ENCODE measurements at places on chromosomes 2 and 18.

DNA sequence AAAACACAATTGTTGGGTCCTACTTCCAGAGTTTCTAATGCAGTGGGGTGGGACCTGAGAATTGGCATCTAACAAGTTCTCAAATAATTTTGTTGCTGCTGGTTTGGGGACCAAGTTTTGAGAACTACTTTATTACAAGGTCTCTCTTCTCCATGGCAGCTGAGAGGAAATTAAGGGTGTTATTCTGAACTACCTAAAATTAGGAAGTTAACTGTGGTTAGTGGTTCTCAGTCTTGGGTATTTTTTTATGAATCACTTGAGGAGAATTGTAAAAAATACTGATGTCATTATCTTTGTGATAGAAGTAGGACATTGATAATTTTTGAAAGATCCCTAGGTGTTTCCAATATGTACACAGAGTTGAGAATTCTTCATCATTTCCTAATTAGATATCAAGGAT, 210.2 kb downstream of the MC4R start:
- DNase-seq, result no peak

GRCh38 chr2:143259368-143259958, 130.2 kb downstream of the ARHGAP15 start:
- peak; percentile 10 for DNase-seq

DNA sequence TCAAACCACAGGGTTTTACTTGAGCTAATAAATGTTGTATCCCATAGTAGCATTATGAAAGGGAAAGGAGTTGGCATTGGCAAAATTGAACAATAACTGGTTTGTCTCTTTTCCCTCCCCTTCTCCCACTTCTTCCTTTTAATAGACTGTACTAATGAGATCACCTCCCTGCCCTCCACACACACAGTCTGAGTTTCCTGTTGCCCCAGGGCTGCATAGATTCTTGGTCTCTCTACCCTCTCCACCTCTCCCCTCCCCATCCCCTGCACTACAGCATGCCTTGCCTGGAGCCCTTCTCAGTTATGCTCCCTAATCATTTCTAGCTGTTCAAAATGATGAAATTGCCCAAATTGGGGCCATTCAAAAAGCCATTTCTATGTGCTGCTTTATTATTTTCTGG, 37.2 kb upstream of the NEMP2 start:
- no peak for DNase-seq

DNA sequence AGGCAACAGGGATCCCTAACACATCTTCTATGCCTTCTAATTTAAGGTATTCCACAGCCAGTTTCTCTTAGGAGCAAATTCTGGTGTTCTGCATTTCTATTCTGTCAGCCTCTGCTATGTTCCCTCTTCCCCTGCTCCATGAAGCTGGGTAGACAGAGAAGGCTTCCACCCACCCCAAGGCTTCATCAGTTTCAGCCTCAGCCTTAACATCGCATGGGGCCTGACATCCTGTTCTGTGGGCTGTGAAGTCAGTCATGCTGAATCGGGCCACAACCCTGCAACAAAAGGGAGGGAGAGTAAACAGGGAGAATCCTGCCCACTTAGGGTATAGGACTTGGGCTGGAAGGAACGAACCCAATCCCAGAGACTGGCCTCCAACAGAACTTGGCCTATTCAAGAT, 70.6 kb upstream of the PPM1B start:
- no peak for DNase-seq

GRCh38 chr18:75393721-75394120, 33.8 kb downstream of the SMIM21 start:
- no peak for DNase-seq

DNA sequence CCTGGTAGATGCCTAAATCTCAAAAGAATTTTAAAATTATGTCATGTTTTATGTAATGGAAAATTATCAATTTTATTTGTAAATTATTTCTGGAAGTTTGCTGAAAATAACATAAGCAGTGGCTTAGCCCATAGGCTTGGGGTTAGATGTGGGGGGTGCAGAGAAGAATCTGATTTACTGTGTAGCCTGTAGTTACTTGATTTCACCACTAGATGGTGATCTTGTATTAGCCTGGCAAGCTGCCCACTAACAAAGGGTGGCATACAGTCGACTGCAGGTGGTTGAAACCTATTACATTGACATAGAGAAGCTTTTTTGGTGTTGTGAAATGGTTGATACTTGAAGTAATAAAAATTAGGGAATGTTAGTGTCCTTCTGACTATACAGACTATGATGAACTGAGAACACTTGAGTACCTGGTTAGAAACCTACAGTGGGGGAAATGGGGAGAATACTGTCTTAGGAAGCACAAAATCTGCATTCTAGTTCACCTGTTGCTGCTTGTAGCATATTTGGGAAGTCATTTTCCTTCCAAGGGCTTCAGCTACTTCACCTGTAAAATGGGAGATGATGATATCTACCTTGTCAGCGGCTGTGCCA, 191.0 kb upstream of the LHCGR start:
- DNase-seq, result peak; percentile 27

DNA sequence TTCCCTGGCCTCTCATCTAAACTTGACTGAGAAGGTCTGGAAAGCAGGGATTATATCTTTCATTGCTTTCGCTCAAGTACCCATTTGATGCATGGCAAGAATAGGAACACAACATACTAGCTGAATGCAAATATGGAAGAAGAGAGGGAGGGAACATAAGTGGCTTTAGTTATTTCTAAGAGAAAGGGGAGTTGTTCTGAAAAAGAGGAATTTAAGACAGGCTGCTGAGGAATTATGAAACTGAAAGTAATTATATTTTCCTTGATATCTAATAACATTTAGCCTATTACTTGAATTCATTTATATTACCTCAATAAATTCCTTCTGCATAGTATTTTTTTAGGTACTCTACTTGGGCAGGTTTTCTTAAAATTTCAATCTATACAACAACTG, 105.8 kb upstream of the TTN start:
- no peak for DNase-seq

GRCh38 chr2:26174691-26175465, 2.0 kb downstream of the GAREM2 start:
- DNase-seq, result no peak

GRCh38 chr2:183123959-183124221, 353 bp upstream of the NUP35 start:
- DNase-seq, result no peak

- no peak for DNase-seq
Observed at GRCh38 chr2:9703085-9703678, 72.4 kb upstream of the YWHAQ start.

- peak; percentile 41 for DNase-seq
Observed at GRCh38 chr2:1750933-1751766, 6.8 kb upstream of the PXDN start.

- no peak for DNase-seq
Observed at GRCh38 chr2:75589391-75590105, 28.8 kb upstream of the EVA1A start.

GRCh38 chr2:52034706-52035105, 1002.8 kb upstream of the NRXN1 start:
- no peak for DNase-seq

- peak; percentile 57 for DNase-seq
Observed at GRCh38 chr2:127024769-127025358, 82.1 kb downstream of the BIN1 start.

- DNase-seq, result no peak
Observed at GRCh38 chr2:189444322-189444721, 3.0 kb downstream of the WDR75 start.

DNA sequence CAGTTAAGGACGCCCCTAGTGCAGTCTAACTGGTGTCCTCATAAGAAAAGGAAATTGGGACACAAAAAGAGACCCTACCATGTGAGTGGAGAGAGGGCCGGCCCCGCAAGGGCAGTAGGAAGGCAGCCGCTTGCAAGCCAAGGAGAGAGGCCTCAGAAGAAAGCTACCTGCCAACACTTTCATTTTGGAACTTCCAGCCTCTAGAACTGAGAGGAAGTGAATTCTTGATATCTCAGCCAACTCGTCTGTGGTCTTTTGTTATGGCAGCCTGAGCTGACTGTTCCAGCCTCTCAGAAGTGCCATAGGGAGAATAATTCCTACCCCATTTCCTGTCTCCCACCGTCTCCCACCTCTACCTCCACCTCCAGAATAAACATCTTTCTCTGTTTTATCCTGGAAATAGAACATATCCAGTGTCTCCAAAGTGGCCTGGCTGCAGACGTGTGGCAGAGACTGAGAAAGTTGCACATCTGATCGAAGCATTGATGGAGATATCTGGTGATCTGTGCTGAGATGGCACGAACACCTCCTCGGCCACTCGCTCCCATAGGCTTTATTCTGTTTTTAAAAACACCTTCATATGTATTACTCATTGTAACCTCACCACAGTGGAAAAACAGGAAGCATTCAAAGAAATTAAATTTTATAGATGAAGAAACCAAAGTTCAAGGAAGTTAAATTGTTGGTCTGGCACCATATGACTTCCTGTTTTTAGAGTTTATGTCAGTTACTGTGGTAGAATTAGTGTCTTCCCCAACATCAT, 39.5 kb upstream of the MARCO start:
- DNase-seq, result no peak

- DNase-seq, result no peak
Observed at GRCh38 chr2:216490061-216490460, 8.6 kb upstream of the RPL37A start.

- no peak for DNase-seq
Observed at GRCh38 chr2:64218137-64218802, 74.0 kb upstream of the PELI1 start.

DNA sequence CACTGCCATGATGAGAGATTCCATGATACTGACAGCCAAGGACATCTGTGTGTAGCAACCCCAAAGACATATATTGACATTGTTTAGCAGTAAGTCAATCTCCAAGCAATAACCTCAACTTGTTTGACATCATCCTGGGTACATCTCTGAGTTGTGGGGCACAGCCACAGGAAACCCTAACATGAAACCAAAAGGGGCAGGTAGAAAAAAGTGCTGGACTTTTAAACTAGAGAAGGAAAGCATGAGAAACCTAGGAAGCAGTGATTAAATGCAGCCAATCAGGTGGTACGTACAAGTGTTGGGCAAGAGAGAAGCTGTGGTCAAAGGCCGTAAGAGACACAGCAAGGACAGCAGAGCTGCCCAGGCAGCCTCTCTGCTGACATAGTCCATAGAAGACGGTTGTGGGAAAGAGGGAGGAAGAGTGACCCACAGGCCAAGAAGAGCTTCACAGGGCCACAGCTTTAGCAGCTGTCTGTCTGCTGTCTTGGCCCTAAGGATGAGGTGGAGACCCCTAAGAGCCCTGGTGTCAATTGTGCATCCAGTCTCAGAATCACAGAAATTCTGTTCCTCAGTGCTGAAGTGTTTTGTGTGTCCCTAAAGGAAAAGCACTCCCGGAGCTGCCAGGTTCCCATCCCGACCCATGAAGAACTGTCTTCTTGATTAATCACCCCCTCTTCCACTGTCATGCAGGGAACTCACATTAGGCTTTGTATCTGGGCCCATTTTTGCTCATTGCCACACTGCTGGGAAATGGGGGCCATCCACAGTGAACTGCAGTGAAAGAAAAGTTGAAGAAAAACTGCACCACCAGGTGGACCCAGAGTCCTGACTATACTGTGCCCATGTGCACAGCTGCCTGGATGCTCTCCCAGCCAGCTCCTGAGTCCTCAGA, 25.4 kb upstream of the CHN1 start:
- peak; percentile 21 for DNase-seq

DNA sequence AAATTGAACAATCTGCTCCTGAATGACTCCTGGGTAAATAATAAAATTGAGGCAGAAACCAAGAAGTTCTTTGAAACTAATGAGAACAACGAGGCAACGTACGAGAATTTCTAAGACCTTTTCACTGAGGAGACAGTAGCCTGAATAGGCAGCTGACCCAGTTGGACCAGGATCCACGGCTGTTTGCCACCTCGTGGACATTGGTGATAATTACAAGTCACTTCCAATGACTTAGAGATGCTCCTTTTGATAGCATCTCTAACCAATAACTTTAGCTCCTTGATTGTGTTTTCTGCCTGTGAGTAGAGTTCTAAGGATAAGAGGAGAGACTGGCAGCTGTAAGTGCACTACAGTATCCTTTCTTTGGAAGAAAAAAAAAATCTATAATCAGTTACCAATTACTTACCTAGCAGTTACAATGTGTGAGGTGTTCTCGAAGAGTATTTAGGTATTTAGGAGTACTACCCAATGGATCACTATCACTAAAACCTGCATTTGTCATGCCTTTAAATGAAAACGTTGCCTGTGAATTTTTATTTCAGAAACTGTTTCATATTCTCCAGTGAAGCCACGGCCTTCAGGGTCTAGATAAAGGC, 31.3 kb upstream of the CNTNAP5 start:
- peak; percentile 6 for DNase-seq

DNA sequence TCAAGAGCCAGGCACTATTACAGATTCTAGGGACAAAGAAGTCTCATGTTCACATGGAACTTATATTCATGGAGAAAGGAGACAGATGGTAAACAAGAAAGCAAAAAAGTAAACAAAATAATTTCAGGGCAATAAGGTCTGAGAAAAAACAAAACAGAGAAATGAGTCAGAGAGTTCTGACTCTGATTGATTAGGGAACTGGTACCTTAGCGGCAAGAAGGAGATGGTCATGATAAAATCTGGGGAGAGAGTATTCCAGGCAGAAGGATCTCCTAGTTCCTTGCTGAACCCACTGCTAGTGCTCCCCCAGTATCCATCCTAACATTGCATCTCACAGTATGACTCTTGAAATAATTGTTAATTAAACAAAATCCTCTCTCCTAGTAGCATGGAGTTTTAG, 161.8 kb upstream of the KLF7 start:
- no peak for DNase-seq

DNA sequence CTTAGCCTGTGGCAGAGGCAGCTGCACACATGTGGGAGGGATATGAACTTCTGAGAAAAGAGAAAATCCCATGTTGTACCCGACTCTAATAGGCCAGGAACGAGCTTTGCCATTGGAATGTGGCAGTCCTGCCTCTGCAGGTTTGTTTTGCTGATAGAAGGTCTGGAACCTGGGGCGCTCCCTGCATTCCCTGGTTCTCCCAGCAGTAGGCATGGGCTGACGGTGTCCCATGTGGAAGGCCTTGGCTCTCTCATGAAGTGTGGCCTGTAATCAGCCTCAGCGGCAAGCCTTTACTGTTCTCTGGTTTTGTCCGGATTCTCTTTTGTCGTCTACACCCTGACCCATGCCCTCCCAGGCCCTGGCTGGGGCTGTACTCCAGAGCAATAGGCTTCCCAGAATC, 72.3 kb downstream of the KIF5C start:
- DNase-seq, result no peak

DNA sequence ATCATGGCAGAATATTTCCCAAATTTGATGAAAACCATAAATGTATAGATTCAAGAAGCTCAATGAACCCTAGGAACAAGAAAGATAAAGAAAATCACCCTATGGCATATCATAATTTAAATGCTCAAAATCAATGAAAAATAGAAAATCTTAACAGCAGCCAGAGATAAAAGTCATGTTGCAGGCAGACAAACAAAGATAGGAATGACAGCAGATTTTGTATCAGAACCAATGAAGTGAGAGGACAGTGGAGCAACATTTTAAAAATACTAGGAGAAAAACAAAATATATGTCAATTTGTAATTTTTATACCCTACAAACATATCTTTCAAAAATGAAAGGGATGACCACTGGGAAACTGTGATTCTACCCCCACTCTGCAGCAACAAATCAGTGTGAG, 203.3 kb downstream of the PIEZO2 start:
- no peak for DNase-seq

GRCh38 chr18:48694295-48694694, 155.5 kb downstream of the CTIF start:
- no peak for DNase-seq
